ENCODE measurements at places on chromosomes 5 and 9.
A peak's percentile ranks its signal among the peaks of the same experiment; 100 is the strongest.

GRCh38 chr5:123721675-123722276 is 209.8 kb downstream of the CSNK1G3 start:
- H3K4me3 ChIP-seq: no peak overlapping the region
- H3K4me1 ChIP-seq: no peaks in the 10 kb centered on the region
- H3K27ac ChIP-seq: no peak overlapping the region
- peak; percentile 70 for DNase-seq

GRCh38 chr5:8641786-8642505 is 773.0 kb downstream of the MTRR start:
- no peaks in the 10 kb centered on the region for H3K36me3 ChIP-seq
- no peaks in the 10 kb centered on the region for H3K27me3 ChIP-seq
- DNase-seq: no peak
- no peak overlapping the region for H3K4me3 ChIP-seq
- H3K4me1 ChIP-seq: no peaks in the 10 kb centered on the region
- no peak overlapping the region for H3K27ac ChIP-seq

- DNase-seq: no peak
- no peaks in the 10 kb centered on the region for H3K4me1 ChIP-seq
- H3K27ac ChIP-seq: no peak overlapping the region
These were observed 7.2 kb downstream of the CYFIP2 start for GRCh38 chr5:157273131-157273556.

DNA sequence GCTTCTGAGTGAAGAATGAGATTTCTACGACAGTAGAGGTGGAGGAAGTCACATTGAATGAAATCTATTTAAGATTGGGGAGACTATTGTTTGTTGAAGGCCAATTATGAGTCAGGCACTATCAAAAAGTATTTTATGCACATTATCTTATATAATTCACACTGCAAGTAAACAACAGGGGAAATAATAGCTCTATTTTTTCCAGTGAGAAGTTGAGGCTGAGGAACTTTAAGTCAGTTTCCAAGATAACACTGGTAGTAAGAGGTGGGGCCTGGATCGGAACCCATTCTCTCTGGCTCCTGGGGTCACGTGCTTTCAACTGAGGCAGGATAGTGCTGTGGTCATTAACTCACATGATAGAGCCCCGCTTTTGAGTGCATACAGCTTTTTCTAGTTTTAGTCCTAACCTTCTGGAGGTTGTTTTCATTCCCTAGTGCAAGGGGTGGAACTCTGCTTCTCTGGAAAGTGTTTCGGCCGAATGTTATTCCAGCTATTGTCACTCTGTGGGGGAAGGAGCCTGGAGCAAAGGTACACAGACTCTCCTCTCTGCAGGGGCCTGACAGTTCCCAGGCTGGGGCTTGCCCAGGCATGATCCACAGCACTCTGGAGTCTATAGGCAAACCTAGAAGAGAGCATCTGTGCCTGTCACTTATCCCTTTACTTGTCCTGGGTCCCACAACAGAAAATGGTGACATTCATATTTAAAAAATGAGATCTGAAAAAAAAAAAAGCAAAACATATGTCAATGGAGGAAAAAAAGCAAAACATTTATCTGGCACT is 352.4 kb upstream of the ACTBL2 start:
- H3K36me3 ChIP-seq: no peaks in the 10 kb centered on the region
- DNase-seq: peak; percentile 61
- no peak overlapping the region for H3K4me3 ChIP-seq
- peaks cover 32% of the 10 kb centered on the region for H3K4me1 ChIP-seq

GRCh38 chr9:121748727-121749423 is 97.4 kb downstream of the DAB2IP start:
- H3K4me1 ChIP-seq: peaks cover 34% of the 10 kb centered on the region
- H3K27me3 ChIP-seq: no peaks in the 10 kb centered on the region
- H3K36me3 ChIP-seq: no peaks in the 10 kb centered on the region
- no peak for DNase-seq

GRCh38 chr9:137742698-137743097 is 123.9 kb downstream of the EHMT1 start:
- H3K27ac ChIP-seq: no peak overlapping the region
- H3K4me3 ChIP-seq: no peak overlapping the region
- H3K4me1 ChIP-seq: peaks cover 15% of the 10 kb centered on the region

DNA sequence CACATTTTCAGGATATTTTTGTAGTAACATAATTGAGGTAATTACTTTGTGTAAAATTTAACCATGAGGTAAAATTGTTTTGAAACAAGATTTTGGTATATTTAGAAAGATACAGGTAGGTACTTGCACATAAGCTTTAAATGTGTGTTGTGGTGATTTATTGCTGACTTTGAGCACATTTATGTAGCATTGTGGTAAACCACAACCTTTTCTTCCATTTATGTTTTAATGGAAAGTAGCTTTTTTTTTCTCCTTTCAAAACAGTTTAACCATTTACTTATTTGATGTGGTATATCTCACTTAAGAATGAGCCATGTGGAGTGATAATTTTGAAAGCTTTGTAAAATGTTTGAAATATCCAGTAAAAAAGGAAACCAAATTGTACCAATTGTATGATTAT is 35.6 kb downstream of the FCHO2 start:
- H3K4me1 ChIP-seq: no peaks in the 10 kb centered on the region
- DNase-seq: no peak
- no peak overlapping the region for H3K4me3 ChIP-seq

GRCh38 chr5:34460496-34460895 is 195.6 kb upstream of the RAI14 start:
- DNase-seq: peak; percentile 11
- H3K27me3 ChIP-seq: no peaks in the 10 kb centered on the region
- no peak overlapping the region for H3K27ac ChIP-seq
- no peak overlapping the region for H3K4me3 ChIP-seq
- no peaks in the 10 kb centered on the region for H3K36me3 ChIP-seq

DNA sequence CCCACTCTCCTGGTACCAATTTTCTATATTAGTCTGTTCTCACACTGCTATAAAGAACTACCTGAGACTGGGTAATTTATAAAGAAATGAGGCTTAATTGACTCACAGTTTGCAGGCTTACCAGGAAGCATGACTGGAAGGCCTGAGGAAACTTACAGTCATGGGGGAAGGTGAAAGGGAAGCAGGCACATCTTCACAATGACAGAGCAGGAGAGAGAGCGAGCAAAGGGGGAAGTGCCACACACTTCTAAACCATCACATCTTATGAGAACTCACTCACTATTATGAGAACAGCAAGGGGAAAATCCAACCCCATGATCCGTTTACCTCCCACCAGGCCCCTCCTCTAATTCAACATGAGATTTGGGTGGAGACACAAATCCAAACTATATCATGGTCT is 72.2 kb downstream of the ATG10 start:
- H3K4me1 ChIP-seq: no peaks in the 10 kb centered on the region
- H3K27ac ChIP-seq: no peak overlapping the region
- no peak for DNase-seq
- no peaks in the 10 kb centered on the region for H3K27me3 ChIP-seq
- H3K36me3 ChIP-seq: no peaks in the 10 kb centered on the region

- H3K27ac ChIP-seq: no peak overlapping the region
- no peaks in the 10 kb centered on the region for H3K36me3 ChIP-seq
- H3K4me1 ChIP-seq: no peaks in the 10 kb centered on the region
- H3K27me3 ChIP-seq: peaks cover 3% of the 10 kb centered on the region
- no peak for DNase-seq
These were observed 10.3 kb downstream of the WNK2 start for GRCh38 chr9:93194221-93194625.

DNA sequence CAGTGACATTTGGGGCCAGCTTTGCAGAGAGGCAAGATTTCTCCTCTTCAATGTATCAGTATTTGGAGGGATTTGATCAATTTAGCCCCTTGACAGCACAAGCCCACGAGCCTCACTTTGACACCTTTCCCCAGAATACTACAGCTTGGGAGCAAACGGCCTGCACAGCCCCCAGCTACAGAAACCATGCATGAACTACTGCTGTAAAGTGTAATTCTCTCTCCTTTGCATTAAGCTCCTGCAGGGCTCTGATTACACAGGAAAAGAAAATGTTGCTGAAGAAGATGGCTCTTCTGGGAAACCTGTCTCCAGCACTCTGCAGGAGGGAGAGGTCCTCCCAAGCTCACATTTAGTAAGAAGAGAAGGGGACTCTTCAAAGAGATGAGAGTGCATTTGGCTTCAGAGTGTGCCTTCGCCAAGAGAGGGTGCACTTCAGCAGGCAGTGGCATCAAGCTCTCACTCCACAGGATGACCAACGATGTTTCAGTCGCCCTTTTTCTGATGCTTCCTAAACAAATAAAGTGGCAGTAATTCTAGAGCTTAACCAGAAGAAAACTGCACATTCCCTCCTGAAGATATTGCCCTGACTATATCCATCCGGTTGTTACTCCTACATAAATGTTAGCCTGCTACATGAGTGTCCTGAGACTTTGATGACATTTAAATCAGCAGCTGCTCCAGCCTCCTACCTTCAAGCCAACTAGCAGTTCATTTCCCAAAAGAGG is 272.2 kb downstream of the AUH start:
- no peaks in the 10 kb centered on the region for H3K36me3 ChIP-seq
- no peak overlapping the region for H3K27ac ChIP-seq
- H3K4me3 ChIP-seq: no peak overlapping the region
- no peaks in the 10 kb centered on the region for H3K4me1 ChIP-seq

DNA sequence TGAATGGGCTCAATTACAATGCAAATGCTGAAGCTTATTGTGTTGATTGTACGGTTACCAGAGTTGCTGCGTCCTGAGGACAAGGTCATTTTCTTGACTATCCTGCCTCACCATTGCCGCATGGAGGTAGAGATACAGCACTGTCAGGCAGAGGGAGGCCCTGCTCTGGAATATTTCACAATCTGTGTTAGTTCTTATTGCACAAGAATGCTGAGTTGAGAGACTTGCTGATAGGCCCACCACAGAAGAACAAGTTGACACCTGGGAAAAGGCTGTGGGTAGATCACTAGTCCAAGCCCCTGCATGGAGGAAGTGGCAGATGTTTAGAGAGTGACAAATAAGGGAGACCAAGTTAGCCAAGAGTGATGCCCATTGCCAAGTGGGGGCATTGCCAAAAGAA is 344.5 kb upstream of the ITGA1 start:
- no peak overlapping the region for H3K4me3 ChIP-seq
- peaks cover 2% of the 10 kb centered on the region for H3K27me3 ChIP-seq
- H3K27ac ChIP-seq: no peak overlapping the region
- no peaks in the 10 kb centered on the region for H3K36me3 ChIP-seq
- no peaks in the 10 kb centered on the region for H3K4me1 ChIP-seq

DNA sequence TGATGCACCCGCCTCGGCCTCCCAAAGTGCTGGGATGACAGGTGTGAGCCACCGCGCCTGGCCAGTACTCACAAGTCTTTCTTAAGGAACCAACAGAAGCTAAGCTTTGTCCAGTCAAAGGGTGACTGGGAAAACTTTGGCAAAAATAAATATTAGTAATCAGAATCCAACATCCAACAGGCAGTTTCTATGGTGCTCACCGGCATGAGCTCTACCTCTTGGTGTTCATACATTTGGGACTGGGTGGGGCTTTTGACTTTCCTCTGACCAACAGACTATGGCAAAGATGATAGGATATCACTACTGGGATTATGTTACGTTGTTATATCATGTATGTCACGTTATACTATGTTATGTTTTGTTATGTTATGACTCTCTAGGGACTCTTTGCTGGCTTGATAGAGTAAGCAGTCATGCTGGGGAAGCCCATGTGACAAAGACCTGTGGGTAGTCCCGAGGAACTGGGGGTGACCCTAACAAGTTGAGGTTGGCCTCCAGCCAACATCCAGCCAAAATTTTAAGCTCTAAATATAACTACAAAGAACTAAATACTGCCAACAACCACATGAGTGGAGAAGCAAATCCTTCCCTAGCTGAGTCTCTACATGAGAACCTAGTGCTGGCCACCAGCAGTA is 6.0 kb downstream of the RASGEF1C start:
- no peak overlapping the region for H3K4me3 ChIP-seq
- no peaks in the 10 kb centered on the region for H3K36me3 ChIP-seq
- no peaks in the 10 kb centered on the region for H3K4me1 ChIP-seq
- H3K27me3 ChIP-seq: peaks cover 9% of the 10 kb centered on the region

DNA sequence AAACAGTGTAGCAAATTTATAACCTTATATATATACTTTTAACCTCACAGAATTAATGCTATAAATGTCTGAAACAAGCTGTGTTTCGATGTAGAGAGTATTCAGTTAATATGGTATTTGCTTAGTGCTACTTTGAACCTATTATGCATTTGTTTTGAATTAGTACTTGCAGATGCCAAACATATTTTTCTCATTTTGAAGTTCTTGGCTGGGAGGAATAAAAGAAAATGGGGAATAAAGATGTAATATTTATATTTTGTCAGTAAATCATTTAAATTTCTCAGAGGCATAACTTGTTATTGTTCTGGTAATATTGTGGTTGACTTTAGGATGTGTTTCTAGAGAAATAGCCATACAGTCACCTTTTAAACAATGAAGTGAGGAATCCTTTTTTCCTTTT is 175.9 kb upstream of the IZUMO3 start:
- no peak for DNase-seq
- no peak overlapping the region for H3K4me3 ChIP-seq
- no peaks in the 10 kb centered on the region for H3K4me1 ChIP-seq
- no peaks in the 10 kb centered on the region for H3K36me3 ChIP-seq

DNA sequence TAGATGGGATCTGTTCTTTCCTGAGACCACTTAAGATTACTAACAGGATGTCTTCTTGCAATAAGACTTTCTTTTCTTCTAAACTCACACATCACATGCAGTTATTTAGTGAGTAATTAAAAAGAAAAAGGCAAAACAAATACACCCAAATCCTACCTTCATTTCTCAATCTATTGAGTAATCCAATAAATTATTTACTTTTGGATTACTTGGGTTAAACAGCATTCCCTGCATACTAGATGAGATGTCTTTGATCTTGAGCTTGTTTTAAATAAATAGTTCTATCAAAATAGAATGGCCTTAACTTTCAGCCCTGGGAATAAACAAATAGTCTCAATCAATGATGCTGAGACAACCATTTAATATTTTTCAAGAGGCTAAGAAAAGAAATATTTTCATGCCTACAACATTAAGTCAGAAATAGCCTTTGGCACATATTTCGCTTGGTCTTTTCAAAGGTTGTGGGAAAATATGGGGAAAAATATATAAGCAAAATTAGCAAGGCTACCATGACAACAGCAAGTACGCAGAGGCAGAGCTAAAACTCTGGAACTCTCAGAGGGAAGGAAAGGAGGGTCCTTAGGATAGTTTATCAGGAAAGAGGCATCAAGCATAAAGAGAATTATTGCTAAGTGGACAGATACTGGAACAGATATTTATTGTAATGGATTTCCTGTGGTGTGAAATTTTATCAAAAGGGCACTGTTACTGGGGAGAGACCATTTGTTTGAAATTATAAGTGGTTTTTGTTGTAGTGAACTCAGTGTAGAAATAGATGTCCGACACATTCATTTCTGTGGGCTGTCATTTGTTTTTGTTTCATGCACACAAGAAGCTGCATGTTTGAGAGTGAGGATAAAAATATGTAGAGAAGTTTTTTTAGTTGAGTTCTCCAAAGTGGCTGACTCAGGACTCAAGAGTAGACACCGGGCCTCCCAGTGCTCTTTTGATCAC is 70.2 kb upstream of the CDH6 start:
- H3K27me3 ChIP-seq: no peaks in the 10 kb centered on the region
- peaks cover 8% of the 10 kb centered on the region for H3K4me1 ChIP-seq
- H3K36me3 ChIP-seq: no peaks in the 10 kb centered on the region
- peak; percentile 81 for DNase-seq

GRCh38 chr9:34759432-34760134 is 49.6 kb upstream of the CCL21 start:
- H3K27me3 ChIP-seq: peaks cover 8% of the 10 kb centered on the region
- no peaks in the 10 kb centered on the region for H3K4me1 ChIP-seq
- no peak overlapping the region for H3K27ac ChIP-seq
